Activated CD4-positive, alpha-beta T cell treated with anti-CD3 and anti-CD28 coated beads, Interleukin-2, amount 10 ng/mL, durations not matched to agents 7 days and 5 days (primary cell): ENCODE measurements at places on chromosomes 6 and 20.

DNA sequence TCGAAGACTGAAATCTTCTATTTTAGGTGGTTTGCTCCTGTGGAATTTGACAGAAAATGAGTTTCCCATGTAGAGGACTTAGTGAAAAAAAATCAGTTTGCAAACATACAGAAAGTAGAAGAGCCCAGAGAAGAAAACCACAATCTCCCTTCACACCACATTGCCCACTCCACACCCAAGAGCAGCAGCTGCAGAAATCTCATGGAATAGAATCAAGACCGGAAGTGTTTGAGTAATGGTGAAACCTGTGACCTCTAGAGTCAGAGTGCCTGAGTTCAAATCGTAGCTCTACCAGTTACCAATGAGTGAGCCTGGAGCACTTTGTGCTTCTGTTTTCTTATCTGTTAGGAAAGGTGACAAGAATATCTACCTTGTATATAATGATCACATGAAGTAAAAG, 4.6 kb downstream of the SIRPG start:
- DNase-seq = no peak

GRCh38 chr6:166998256-166999144, 697 bp upstream of the CEP43 start:
- peak; percentile 15 for DNase-seq

DNA sequence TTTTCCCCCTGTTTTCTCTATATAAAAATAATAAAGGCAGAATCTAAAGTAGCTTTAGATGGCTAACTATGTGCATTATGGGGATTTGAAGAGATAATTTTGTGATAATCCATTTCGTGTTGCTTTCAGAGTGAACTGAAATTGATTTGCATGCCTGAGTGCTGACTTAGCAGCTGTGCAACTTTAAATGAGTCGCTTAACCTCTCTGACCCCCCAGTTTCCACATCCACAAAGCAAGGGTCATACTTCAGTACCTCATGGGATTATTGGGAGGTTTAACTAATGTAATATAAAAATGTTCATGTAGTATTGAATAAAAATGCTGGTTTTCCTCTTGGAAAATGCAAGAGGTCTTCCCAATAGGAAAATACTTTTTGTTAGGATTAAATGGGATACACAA, 63.8 kb upstream of the FABP7 start:
- no peak for DNase-seq

DNA sequence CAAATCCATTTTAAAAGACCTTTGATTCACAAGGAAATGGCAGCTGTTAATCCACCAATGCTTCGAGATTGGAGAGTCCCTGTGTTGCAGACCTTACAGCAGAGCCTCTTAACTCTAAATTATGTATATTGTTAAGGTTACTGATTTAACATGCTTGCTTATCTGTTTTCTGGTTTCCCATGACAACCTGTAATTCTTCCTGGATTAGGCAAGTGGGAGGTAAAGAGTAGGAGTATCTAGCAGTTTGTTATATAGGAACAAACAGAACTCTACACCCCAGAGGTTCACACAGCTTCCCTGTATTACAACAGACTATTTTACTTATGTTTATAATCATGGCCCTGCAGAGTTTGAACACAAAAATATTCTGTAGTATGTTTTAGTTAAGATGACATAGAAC, 39.5 kb downstream of the NKX2-4 start:
- DNase-seq = no peak

DNA sequence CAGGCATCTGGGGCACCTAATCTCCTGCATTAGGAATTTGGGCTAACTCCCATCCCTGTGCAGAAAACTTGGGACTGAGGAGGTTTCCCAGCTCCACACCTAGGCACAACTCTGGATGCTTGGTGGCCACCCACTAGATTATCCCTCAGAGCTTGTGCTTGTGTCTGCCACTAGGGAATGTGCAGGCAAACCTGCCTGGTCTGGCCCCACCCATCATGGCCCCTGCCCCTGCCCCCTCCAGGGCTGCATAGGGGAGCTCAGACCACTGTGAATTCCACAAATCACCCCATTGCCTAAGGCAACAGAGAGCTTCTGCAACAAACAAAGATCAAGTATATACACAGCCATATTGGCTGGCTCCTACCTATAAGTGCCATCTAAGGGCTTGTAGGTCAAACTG, 31.1 kb downstream of the STMND1 start:
- no peak for DNase-seq

GRCh38 chr6:56618050-56618449, 24.6 kb downstream of the DST start:
- DNase-seq = no peak

DNA sequence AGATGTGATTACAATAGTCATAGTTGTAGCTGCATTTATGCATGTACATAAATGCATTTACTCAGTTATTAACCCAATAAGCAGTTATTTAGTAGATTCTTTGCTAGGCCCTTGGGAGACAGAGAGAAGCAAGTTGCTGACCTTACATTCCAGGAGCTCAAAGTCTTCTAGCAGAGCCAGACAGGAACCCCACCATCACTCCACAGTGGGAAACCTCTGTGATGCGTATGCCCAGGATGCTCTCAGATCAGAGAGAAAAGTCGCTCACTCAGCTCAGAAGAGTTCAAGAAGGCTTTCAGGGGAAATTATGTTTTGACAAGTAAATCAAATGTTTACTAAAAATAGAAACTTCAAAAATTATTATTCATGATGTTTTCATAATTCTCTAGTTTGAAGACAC, 146.3 kb upstream of the EXOC2 start:
- no peak for DNase-seq

- DNase-seq = no peak
Observed at GRCh38 chr6:157976345-157977175, 5.1 kb upstream of the SYNJ2 start.

DNA sequence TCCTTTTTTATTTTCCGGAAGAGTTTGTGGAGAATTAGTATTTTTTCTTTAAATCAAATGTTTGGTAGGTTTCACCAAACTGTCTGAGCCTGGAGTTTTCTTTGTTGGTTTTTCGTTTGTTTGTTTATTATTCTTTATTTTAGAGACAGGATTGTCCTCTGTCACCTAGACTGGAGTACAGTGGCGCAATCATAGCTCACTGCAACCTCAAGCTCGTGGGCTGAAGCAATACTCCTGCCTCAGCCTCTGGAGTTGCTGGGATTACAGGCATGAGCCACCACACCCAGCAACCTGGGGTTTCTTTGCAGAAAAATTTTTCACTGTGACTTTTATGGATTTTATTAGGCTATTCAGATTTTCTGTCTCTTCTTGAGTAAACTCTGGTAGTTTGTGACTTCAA, 120.2 kb upstream of the LOC128125822 start:
- DNase-seq = no peak

DNA sequence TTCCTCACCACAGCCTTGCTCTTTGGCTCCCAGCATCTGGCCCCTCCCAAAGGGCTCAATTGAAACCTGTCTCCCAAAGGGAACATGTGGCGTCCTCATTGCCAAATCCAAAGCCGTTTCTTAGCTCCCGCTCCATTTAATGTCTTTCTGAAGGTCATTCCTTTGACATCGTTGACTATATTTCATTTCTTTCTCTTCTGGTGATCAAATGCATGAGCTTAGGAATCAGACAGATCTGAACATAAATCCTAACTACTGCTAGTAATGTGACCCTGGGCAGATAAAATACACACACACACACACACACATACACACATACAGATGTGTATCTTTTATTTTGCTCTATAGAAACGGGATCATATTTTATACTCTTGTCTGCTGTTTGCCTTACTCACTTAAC, 964.7 kb upstream of the FLRT3 start:
- no peak for DNase-seq

DNA sequence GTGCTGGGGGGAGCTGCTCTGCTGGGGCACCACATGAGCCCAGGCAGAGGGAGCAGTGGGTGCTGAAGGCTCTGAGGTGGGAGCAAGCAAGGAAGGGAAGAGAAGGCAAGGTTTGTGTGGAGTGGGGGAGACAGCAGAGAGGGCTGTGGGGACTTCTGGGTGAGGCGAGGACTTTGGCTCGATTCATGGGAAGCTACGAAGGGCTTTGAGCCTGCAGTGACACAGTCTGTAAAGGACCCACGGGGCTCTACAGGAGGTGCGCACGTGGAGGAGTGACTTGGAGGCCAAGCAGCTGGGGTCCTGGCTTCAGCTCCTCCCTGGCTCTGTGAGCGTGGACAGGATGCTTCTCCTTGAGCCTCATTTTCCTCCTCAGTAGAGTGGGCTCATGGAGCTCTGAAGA, 29.1 kb upstream of the CSNK2A1 start:
- no peak for DNase-seq

DNA sequence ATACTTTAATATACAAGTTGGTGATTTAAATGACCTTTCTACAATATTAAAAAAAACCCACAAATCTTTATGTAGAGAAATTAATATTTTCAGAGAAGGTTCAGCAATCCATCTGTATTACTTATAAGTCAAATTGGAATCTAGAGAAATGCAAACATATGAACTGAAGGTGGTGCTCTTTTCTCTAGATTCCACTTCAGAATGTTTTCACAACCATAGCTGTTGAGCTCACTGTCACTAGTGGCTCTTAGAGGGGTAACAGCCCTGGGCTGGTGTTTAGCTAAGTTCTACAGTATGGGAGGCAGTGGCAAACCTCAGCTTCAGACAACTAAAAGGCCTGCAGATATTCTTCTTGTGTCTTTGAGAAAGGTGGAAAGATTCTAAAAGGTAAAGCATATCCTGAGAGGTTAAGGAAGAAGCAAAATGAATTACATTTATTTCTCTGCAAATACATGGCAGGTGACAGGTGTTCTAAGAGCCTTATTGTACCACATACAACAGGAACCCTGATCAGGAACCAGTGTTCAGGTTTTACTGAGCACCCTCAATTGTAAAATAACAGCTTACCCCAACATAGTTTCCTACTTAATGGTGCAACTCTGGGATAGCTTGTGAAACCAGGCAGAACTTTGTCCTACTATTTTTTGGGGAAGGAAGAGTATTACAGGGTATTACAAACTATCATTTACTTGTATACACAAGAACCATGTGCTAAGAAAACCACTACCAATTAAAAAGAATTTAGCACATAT, 56.6 kb upstream of the SAMHD1 start:
- DNase-seq = peak; percentile 51

DNA sequence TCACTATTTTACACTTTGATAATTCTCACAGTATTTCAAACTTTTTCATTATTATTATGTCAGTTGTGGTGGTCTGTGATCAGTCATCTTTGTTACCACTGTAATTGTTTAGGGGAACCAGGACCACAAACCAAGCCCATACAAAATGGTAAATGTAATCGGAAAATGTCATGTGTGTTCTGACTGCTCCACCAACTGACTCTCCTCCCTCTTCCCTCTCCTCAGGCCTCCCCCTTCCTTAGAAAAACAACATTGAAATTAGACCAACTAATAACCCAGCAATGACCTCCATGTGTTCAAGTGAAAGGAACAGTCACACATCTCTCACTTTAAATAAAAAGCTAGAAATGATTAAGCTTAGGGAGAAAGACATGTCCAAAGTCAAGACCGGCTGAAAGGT, 63.8 kb downstream of the GMDS start:
- no peak for DNase-seq

DNA sequence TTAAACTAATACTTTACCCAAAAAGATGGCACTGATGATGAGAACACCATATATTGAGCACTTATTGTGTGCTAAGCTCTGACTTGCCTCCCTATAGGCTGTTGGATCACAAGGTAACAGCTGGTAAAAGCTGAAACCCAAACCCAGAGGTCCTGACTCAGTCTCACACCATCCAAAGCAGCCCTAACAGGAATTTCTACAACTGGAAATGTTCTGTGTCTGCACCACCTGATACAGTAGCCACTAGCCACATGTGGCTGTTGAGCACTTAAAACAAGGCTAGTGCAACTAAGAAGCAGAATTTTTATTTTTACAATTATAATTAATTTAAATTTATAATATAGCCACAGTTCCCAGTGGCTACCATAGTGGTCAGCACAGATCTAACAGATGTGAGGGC, 15.6 kb upstream of the MATN4 start:
- DNase-seq = no peak

DNA sequence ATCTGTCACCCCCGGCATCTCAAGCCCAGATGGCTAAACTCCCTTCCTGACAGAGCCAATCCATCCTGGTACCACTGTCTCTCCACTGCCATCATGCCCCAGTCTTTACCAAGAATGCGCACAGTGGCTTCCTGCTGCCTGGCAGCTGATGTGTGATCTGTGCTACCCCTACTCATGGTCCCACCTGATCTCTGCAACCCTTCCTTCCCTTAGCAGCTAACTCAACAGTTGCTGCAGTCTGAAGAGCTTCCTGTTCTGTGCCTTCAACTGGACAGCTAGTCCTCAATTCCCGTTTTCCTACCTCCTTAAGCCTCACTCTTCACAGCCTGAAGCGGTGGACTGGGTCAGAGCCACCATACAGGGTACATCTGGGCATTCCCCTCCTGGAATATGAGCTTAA, 7.6 kb upstream of the FAM83C start:
- no peak for DNase-seq

DNA sequence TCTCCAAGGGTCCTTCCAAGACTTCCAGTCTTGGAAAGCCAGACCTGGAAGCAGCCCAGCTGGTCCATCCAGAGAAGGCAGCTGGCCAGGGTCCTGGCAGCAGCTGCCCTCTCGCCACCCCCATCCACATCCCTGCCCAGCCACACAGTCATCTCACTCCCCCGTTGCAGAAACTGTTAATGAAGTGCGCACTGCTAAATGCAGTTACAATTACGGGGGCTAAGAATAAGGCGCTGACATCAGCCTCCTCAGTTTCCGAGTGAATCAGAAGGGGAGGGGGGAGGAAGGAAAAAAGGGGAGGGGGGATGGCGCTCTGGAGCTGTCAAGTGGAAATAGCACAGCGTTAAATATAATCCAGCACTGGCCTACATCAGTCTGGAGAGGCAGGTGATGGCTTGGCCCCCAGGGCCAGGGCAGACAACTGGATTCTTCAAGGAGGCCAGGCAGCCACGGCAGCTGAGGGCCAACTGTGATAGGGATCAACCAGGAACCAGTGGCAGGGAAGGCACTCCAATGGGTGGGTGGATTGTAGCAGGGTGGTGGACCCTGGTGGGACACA, 6.9 kb downstream of the RIMS4 start:
- no peak for DNase-seq

GRCh38 chr6:28867086-28867409, 56.7 kb downstream of the TRIM27 start:
- DNase-seq = no peak

DNA sequence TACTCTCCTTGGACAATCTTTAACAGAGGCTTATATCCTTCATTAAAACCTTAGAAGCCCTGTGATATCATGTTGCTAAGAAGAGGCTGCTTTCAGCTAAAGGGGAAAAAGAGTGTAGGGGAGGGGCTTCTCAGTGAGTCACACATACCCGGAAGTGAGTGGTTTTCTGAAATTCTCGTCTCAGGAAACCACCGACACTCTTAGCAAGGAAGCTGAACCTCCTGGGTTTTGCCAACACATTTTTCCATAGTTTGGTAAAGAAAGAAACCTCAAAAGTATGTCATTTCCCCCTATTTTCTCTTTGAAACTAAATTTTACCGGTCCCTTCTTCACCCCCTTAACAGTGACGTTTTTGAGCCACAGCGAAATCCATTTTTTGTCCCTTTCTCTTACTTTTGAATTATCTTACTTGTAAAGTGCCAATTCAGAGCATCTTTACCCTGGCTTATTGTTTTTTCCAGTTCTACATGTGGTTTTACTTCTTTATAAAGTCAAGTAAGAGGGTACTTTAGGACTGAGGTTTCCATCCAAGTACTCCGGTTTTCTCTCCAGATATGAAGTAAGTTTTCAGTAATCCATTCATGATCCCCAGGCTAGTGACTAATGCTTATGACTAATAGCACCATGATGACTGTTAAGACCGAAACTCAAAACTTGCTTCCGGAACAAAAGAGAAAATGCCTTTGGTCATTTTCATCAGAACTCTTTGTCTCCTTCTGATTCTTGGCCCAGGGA, 219.3 kb downstream of the ARHGAP18 start:
- DNase-seq = peak; percentile 74
